ENCODE measurements at places on chromosomes 16 and 17.

- no peak for DNase-seq
Observed at GRCh38 chr16:77696149-77696548, 26.2 kb upstream of the NUDT7 start.

GRCh38 chr16:9840761-9841665, 341.2 kb downstream of the GRIN2A start:
- no peak for DNase-seq

DNA sequence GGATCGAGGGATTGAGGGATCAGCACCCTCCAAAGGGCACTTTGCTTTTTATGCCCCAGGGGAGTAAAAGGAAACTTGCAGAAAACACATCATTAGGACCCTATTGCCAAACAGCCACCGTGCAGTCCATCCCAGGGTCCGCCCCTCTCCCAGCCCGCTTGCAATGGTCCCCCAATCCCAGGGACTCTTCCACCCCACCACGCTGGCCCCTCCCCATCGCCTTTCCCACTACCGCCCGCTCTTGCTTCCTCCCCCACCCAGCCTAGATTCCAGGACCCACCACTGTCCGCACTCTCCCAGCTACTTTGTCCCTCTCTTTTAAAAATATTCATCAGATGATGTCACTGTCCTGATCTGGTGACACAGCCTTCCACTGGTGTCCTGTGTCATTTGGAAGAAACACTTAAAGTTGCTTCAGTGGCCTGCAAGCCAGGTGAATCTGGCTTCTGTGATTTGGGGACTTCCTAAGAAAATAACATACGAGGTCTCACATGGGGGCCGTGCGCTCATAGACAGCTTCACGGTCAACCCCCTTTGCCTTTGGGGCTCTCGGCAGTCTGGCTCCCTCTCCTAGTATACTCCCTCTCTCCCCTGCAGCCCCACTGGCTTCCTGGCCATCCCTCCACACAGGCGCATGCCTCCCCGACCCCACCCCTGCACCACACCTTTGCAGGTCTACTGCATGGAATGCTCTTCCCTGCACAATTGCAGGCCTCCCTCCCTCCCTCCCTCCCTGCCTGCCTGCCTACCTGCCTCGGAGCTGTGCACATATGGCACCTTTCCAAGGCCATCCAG, 127.9 kb downstream of the RBFOX3 start:
- peak; percentile 4 for DNase-seq

- no peak for DNase-seq
Observed at GRCh38 chr17:63382136-63382535, 64.0 kb downstream of the CYB561 start.

DNA sequence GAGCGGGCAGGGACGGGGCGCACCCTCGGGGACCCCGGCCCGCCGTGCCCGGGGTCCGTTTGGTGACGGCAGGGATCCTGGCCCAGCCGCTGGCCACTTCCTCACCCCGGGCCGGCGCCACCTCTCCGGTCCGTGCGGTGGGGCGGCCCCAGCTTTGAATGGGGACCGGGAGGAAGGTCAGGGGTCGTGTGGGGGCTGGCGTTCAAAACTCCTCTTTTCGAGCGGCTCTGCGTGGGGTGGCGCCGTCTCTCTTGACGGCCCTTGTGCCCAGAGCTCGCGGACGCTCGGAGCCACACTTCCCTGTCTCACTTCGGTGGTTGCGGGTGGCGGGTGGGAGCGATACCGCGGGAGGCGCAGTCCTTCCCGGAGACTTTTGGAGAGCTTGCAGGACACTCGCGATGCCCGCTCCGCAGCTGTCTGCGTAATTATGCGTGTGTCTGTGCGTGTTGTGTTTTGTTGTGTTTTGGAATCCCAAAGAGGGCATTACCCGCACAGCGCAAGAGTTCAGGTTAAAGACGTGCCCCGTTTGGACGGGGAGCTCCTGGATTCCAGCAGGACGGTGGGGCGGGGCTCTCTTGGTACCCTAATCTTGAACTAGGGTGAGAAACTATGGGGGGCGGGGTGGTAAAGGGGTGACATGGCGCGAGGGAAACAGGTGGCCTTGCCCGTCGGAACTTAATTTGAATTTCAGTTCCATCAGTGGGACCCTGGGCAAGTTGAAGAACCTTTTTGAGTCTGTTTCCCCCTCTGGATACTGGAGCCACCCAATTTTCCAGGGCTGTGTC, 637 bp downstream of the PLCG2 start:
- peak; percentile 61 for DNase-seq

- no peak for DNase-seq
Observed at GRCh38 chr17:65243838-65244625, 106.9 kb downstream of the RGS9 start.

- DNase-seq: no peak
Observed at GRCh38 chr16:78597809-78598570, 498.5 kb downstream of the WWOX start.

GRCh38 chr17:74981979-74982662, 5.3 kb upstream of the CDR2L start:
- peak; percentile 74 for DNase-seq

GRCh38 chr16:1300664-1301476, 8.6 kb upstream of the UBE2I start:
- DNase-seq: peak; percentile 70

DNA sequence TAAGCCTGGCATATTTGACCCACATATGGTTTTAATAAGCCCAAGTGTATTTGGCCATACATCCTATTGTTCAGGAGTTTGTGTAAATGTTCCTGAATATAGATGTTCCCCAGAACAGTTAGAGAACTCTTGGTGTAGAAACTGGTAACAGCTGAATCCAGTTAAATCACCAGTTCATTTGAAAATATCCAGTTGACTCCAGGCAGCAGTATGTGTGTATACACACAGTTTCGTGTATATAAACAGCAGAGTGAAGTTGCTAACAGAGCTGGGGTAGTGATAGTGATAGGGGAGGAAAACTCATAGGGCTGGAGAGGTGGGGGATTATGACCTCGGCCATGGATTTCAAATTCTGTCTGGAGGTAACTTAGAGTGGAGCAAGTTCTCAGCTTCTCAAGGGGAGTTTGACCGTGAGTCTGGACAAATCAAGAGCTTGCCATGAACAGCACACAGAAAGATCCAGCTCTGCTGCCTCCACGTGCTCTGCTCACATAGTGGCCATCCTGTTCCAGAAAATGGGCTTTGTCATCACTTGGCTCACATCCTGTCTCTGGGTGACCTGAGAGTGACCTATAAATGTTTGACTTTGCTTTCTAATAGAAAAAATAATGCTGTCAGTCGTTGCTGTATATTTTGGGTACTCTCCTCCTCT, 30.6 kb upstream of the MMD start:
- no peak for DNase-seq

DNA sequence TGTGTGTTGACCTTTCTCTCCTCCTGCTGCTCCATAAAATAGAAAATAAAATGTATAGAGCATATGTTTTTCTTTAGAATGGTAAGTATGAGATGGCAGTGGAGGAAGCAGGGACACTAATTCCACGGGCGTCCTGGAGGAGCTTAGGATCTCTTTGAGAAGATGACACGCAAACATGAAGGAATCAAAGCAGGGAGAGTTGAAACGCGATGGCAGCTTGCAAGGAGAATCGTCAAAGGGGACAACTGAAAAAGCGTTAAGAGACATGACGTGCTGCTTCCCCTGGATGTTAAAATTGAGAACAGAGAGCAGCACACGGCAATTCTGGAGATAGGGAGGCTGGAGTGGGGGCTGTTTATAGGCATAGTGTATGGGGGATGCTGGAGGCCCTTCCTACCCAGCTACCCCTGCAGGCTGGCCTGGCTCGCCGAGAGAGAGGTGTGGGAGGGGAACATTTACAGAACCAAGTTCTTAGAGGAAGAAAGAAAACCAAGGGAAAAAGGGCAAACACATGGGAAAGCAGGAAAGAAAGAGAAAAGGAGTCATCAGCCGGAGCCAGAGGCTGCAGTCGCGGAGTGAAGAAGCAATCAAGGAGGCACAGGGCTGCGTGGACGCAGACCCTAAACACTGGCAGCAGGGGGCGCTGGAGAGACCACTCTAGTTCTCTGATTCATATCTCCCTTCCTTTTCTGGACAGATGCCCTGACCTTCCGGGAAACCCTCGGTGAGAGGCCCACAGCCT, 55.8 kb downstream of the MYH13 start:
- DNase-seq: peak; percentile 60

DNA sequence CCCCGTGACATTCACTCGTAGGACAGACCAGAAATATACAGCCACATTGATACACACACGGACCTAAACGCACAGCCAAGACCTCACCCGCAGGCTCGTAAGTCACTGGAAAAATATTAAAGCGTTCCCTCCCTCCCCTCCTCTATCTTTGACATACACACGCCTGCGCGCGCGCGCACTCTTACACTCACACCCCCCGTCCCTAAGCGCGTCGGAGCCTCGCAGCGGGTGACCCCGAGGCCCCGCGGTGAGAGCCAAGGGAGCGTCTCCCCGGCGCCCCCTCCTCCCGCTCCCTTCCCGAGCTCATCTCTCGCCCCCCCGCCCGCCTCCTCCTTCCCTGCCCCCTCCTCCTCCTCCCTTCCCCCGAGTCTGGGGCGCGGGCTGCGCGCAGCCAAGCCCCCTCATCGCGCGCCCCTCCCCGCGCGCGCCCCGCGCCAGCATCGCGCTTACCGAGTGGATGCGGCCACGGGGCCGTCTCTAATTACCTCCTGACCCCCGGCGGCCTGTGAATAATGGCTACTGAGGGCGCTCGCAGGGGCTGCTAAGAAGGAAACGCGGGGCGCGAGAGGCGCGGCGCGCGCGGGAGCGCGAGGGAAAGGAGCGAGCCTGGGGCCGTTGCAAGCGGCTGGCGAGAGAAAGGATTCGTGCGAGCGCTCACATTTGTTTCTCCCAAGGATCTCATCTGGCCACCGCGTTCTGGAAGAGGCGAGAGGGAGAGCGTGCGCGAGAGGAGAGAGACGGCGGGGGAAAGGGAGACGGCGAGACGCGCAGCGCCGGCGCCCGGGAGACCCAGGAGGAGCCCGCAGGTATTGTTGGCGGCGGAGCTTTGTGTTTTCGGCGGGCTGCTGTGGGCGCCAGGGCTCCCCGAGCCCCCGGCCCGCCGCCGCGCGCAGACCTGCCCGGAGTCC, 42.4 kb downstream of the RAI1 start:
- no peak for DNase-seq

DNA sequence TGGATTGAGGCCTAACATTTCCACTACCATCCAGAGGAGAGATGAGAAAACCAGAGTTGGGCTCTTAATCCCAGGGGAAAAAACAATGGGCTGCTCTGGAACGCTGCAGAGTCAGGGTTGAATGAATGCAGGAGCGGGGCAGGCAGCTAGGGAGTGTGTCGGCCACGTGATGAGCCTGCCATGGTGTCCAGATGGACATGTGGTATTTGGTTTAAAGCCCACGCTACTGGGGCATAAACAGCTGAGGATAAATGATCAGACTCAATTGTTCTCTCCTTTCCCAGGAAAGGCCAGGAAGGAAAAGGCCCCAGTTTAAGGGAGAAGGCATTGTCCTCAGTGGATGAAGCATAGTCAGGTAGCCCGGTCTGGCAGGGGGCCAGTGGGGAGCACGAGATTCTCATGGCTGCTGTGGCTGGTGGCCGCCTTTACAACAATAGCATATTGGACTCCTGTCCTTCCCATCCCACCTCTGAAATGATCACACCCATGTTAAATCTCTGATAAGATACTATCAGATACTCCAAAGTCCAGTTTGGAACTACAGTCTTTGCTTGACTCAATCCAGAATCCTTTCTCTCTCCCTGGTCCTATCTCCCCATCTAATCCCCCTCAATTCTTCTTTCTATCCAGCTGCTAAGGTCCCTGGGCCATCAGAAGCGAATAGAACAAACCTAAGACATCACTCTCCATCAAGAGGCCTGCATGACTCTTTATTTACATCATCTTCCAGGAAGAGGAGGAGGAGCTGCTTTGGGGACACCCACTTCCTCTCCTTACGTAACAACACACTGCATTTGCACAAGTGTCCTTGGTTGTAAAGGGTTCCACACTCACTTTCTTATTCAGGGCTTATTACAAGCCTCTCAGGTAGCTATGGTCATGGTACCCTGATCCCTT, 20.4 kb downstream of the CA4 start:
- peak; percentile 49 for DNase-seq

GRCh38 chr17:57004944-57005579, 27.1 kb downstream of the SCPEP1 start:
- no peak for DNase-seq

DNA sequence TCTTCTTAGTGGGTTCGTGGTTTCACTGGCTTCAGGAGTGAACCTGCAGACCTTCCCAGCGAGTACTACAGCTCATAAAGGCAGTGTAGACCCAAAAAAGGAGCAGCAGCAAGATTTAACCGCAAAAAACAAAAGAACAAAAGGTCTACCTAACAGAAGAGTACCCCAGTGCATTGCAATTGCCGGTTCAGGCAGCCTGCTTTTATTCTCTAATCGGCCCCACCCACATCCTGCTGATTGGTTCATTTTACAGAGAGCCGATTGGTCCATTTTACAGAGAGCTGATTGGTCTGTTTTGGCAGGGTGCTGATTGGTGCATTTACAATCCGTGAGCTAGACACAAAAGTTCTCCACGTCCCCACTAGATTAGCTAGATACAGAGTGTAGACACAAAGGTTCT, 2.0 kb upstream of the ARRB2 start:
- no peak for DNase-seq

DNA sequence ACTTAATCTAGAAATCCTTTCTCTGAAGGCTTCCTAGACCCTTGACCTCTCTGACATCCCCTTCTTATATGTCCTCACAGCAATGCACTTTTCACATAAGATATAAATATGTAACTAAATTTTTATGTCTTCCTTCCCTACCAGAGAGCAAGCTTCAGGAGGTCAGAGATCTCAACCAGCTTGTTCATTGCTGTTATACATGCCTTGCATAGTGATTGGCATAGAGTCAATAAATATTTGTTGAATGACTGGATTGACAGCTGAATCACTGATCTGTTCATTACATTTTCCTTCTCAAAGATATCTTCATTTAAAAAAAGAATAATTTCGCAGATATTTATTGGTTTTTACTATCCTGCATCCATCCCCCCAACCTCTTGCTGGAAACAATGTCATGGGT, 29.5 kb downstream of the HYDIN start:
- no peak for DNase-seq

GRCh38 chr17:66450008-66450851, 147.8 kb downstream of the PRKCA start:
- DNase-seq: no peak

GRCh38 chr16:4049031-4049430, 67.2 kb downstream of the ADCY9 start:
- DNase-seq: no peak

- no peak for DNase-seq
Observed at GRCh38 chr17:56557682-56558081, 35.8 kb upstream of the NOG start.
